Stomach (tissue), 19 donors: ENCODE measurements at places on chromosomes 7 and 10. TPM values are rescaled to one million over a fixed set of nuclear protein-coding genes. Genes with fewer than 3 reads are reported as not detected.

- no peaks in the 10 kb centered on the region for H3K4me1 ChIP-seq
- no peak overlapping the region for H3K4me3 ChIP-seq
- no peaks in the 10 kb centered on the region for H3K27me3 ChIP-seq
- DNase-seq, result no peak
- no peaks in the 10 kb centered on the region for H3K36me3 ChIP-seq
Observed at GRCh38 chr7:134795231-134795630, 15.8 kb downstream of the CALD1 start.

GRCh38 chr10:49111320-49111698 is 4.0 kb downstream of the VSTM4 start:
- no peaks in the 10 kb centered on the region for H3K36me3 ChIP-seq
- H3K27ac ChIP-seq, result no peak overlapping the region
- peaks cover 4% of the 10 kb centered on the region for H3K27me3 ChIP-seq
- peaks cover 3% of the 10 kb centered on the region for H3K4me1 ChIP-seq

DNA sequence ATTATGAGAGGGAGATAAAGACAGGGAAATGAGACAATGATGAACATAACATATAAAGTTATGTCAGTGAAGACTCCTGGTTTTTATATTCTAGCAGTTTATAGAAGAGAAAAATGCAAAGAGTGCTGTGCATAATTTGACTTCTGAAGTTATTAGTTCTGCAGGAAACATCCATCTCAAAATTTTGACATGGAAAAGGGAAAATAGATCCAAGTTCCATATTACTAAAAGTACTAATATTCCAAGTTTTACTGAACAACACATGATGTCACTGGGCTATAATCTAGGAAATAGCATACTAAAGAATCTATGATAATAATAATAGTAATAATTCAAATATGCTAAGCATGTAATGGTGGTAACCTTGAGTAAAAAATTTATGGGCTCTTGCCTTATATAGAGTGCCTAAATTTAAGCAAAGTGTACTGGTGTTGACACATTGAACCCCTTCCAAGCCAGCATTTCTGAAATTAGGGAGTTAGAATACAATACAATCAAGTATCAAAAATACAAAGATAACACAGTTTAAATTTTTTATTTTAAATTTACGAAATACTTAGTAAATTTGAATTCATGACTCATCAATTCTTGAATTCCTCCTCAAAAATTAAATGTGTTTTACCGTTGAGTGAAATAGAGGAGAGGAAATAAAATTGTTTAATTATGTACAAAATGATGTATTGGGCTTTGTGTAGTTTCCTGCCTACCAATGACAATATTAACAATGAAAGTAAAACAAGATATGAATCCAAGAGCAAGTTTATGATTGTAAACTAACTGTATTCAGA is 102.8 kb upstream of the KCND2 start:
- no peak overlapping the region for H3K27ac ChIP-seq
- no peaks in the 10 kb centered on the region for H3K4me1 ChIP-seq
- no peaks in the 10 kb centered on the region for H3K27me3 ChIP-seq
- H3K4me3 ChIP-seq, result no peak overlapping the region
- DNase-seq, result no peak

DNA sequence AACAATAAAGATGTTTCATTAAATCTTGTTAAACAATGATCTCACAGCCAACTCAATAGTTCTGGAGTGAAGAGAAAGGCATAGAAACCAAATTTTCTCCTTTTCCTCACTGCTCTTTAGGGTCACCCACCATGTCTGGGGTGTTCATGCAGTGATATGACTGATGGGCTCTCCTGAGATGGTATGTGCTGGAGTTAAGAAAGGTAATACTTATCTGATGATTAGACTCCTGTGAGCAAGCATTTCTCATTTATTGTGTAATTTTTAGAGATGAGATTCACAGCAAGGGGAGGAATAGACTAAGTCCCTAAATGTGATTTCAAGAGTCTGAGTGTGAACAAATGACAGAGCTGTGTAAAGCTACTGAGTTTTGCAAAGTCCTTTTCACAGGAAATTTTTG is 1361.3 kb upstream of the CELF2 start:
- no peak overlapping the region for H3K4me3 ChIP-seq
- no peaks in the 10 kb centered on the region for H3K27me3 ChIP-seq
- no peak for DNase-seq
- H3K4me1 ChIP-seq, result no peaks in the 10 kb centered on the region

- H3K4me1 ChIP-seq, result peaks cover 9% of the 10 kb centered on the region
- no peaks in the 10 kb centered on the region for H3K36me3 ChIP-seq
- peaks cover 41% of the 10 kb centered on the region for H3K27me3 ChIP-seq
- DNase-seq, result no peak
- H3K4me3 ChIP-seq, result no peak overlapping the region
Observed at GRCh38 chr10:59711871-59712494, 2.3 kb upstream of the SLC16A9 start.

- H3K4me3 ChIP-seq, result no peak overlapping the region
- no peak overlapping the region for H3K27ac ChIP-seq
- H3K4me1 ChIP-seq, result no peaks in the 10 kb centered on the region
- H3K36me3 ChIP-seq, result no peaks in the 10 kb centered on the region
- DNase-seq, result no peak
Observed at GRCh38 chr7:150313870-150314269, 9.3 kb upstream of the LRRC61 start.

GRCh38 chr10:132515811-132516726 is 21.5 kb upstream of the INPP5A start:
- H3K27ac ChIP-seq, result peak overlapping the region; percentile 87
- no peak overlapping the region for H3K4me3 ChIP-seq
- no peaks in the 10 kb centered on the region for H3K36me3 ChIP-seq
- no peaks in the 10 kb centered on the region for H3K27me3 ChIP-seq
- H3K4me1 ChIP-seq, result peaks cover 57% of the 10 kb centered on the region

The SLC29A4 gene
- 8.2 TPM for total RNA-seq

GRCh38 chr7:101781439-101781838 is 36.0 kb upstream of the CUX1 start:
- H3K36me3 ChIP-seq, result no peaks in the 10 kb centered on the region
- H3K4me1 ChIP-seq, result no peaks in the 10 kb centered on the region
- H3K27me3 ChIP-seq, result peaks cover 3% of the 10 kb centered on the region
- H3K4me3 ChIP-seq, result no peak overlapping the region
- no peak overlapping the region for H3K27ac ChIP-seq

GRCh38 chr7:106222545-106222944 is 62.2 kb downstream of the NAMPT start:
- DNase-seq, result no peak
- H3K27ac ChIP-seq, result peak overlapping the region; percentile 17
- no peaks in the 10 kb centered on the region for H3K27me3 ChIP-seq

The ANKRD16 gene
- 233 TPM for total RNA-seq

DNA sequence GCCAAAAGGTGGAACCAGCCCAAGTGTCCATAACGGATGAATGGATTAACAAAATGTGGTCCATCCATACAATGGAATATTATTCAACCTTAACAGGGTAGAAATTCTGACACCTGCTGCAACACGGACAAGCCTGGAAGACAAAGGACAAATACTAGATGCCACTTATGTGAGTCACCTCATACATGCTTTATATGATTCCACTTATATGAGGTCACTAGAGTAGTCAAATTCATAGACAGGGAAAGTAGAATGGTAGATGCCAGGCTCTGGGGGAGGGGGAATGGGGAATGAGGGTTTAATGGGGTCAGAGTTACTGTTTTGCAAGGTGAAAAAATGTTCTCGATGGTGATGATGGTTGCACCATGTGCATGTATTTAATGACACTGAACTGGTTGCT is 34.0 kb upstream of the CYTH3 start:
- no peaks in the 10 kb centered on the region for H3K36me3 ChIP-seq
- H3K27ac ChIP-seq, result no peak overlapping the region
- DNase-seq, result no peak
- H3K4me1 ChIP-seq, result no peaks in the 10 kb centered on the region
- no peak overlapping the region for H3K4me3 ChIP-seq
- no peaks in the 10 kb centered on the region for H3K27me3 ChIP-seq

DNA sequence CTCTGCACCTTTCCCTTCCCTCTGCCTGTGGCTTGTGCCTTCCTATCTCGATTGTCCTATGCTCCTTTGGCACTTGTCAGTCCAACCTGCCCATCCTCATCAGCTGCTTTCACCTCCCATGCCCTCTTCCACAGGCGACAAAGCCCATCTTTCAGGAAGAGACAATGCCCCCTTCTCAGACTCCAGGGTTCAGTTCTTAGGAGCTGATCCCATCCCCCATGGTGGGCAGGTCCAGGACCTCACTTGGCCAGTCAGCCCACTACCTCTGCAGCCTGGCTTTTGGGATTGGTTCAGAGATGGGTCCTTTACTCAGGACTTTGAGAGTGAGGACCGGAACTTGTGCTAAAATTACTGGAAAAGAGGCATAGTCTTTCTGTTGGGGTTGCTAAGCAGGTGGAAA is 74.0 kb upstream of the NANOS1 start:
- H3K4me3 ChIP-seq, result no peak overlapping the region
- DNase-seq, result peak; percentile 17
- no peak overlapping the region for H3K27ac ChIP-seq
- H3K36me3 ChIP-seq, result no peaks in the 10 kb centered on the region
- H3K27me3 ChIP-seq, result no peaks in the 10 kb centered on the region
- peaks cover 24% of the 10 kb centered on the region for H3K4me1 ChIP-seq

DNA sequence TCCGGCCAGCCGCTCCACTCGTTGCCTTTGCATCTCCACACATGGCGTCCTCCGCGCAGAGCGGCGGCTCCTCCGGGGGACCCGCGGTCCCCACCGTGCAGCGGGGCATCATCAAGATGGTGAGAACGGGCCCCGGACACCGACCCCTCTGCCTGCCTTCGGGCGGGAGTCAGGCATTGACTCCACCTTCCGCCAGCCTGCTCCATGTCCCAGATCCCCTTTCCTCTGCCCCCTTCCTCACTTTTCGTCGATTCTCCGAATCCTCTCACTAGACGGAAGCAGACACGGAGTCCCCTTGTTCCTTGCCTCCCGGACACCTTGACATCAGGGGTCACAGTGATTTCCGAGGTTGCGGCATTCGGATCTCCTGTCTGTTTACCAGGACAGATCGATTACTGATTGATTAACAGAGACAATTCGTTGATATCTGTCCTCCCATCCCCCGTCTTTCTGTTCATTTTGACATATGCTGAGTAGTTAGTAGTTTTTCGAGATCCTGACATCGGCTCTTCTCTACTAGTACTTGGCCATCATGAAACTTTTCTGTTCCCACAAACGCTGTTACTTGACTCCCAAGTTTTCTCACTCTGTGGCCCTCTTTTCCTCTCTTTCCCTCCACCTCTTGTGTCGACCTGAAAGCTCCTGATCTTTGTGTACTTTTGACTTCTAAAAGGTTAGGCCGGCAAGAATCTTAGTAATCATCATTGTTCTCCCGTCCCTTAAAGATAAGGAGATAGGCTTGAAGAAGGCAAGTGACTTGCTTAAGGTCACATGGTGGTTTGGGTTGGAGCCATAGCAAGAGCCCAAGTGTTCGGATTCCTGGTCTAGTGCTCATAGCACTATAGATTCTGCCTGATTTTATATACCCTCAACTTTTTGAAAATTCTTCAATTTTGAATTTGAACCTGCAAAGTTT is 597 bp downstream of the SND1 start:
- H3K27me3 ChIP-seq, result no peaks in the 10 kb centered on the region
- no peaks in the 10 kb centered on the region for H3K36me3 ChIP-seq
- H3K4me1 ChIP-seq, result peaks cover 40% of the 10 kb centered on the region
- peak overlapping the region; percentile 95 for H3K27ac ChIP-seq
- no peak for DNase-seq

The PLXNA4 gene
- total RNA-seq, result 2.0 TPM

GRCh38 chr10:46297406-46298204 is 10.8 kb downstream of the ANTXRL start:
- no peaks in the 10 kb centered on the region for H3K4me1 ChIP-seq
- no peak for DNase-seq
- H3K36me3 ChIP-seq, result no peaks in the 10 kb centered on the region
- H3K4me3 ChIP-seq, result no peak overlapping the region
- no peak overlapping the region for H3K27ac ChIP-seq

The ODAD2 gene
- total RNA-seq, result not detected

The IGF2BP3 gene
- not detected for total RNA-seq

- H3K27me3 ChIP-seq, result no peaks in the 10 kb centered on the region
- H3K4me1 ChIP-seq, result peaks cover 22% of the 10 kb centered on the region
- H3K27ac ChIP-seq, result peak overlapping the region; percentile 38
- peak; percentile 25 for DNase-seq
- no peak overlapping the region for H3K4me3 ChIP-seq
Observed at GRCh38 chr10:114271779-114272167, 32.7 kb downstream of the VWA2 start.

The CFTR gene
- not detected for total RNA-seq

DNA sequence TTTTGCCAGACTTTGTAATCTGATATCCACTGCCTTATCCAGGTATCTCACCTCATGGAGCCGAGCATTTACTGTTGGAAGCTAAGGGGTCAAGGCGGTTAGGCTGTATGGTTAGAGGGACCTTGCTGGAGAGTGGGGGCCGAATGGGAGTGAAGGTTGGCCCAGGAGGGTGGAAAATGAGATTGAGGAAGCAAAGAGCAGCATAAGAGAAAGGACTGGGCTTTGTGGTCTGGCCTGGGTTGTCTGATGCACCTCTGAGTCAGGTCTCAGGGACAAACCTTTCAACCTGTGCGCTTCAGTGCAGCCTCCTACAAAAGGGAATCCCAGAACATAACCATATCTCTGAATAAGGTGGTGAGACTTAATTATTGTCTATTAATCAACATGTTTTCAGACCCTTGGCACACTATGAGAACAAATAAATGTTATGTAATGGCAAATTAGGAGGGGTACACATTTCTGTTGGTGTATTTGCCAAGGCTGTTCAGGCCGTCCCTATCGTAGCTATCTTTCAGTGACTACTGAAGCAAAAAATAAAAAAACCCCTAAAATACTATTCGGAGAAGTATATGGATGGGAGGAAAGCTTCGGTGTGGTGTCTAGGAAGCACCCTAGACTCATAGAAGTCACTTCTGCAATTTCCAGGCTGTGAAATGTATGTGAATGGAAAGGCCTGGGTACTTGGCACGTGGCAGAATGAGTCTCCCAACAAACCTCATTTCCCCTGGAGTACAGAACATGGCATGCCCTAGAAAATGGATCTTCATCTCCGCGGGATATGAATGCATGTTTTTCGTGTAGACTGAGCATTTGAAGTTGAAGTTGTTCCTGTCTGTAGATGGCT is 4.3 kb downstream of the CAMK1D start:
- no peak for DNase-seq
- peaks cover 12% of the 10 kb centered on the region for H3K4me1 ChIP-seq
- no peak overlapping the region for H3K4me3 ChIP-seq

The ANKRD2 gene
- not detected for total RNA-seq

- H3K36me3 ChIP-seq, result no peaks in the 10 kb centered on the region
- H3K27ac ChIP-seq, result peak overlapping the region; percentile 83
- H3K4me3 ChIP-seq, result no peak overlapping the region
- no peaks in the 10 kb centered on the region for H3K27me3 ChIP-seq
- H3K4me1 ChIP-seq, result peaks cover 83% of the 10 kb centered on the region
Observed at GRCh38 chr10:71998119-71998839, 34.1 kb downstream of the CHST3 start.
